Activated T-cell treated with anti-CD3 and anti-CD28 coated beads for 1 hour (primary cell): ENCODE measurements at places on chromosomes 13 and 19.
A peak's percentile ranks its signal among the peaks of the same experiment; 100 is the strongest.

GRCh38 chr13:110340812-110341444, 33.8 kb downstream of the COL4A2 start:
- DNase-seq, result peak; percentile 46

DNA sequence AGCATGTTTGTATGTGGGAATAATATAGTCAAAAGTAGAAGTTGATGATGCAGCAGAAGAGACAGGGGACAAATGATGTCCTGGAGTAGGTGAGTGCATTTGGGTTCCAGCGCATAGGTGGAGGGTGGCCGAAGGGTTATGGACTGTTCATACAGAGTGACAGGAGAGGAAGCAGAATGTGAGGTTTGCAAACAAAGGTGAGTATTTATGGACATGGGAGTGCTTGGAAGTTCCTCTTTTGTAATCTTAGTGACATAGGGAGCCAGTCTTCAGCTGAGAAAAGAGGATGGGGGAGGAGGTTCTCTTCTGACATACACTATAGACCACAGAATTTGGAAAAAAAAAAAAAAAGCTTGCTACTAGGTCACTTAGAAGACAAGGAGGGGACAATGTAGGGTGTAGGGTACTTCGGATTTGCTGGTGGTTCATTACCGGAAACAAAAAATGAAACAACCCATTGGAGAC, 331.6 kb downstream of the DLEU7 start:
- no peak for DNase-seq

DNA sequence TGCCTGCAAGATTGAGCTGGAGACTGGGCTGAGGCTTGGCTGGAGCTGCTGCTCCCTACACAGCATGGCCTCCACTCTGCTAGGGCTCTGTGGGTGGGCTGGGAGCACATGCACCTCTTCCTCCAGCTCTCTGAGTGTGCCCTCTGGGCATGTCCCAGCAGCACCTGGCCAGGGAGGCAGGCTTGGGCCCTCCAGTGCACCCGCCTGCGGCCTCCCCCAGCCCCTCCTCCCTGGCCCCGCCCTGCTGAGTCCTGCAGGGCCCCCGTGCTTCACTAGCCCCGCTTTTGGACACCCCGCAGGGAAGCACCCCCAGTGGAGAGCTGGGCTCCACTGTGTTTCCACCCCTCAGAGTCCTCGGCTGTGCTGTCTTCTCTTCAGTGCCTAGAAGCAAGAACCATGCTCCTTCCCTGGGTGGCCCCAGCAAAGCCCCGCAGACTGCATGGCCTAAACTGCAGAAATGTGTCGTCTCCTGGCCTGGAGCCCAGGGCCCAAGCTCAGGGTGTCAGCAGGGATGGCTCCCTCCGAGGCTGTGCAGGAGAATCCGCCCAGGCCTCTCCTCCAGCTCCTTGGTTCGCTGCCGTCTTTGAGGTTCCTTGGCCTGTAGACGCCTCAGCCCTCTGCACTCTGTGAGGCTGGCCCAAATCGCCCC, 5.0 kb upstream of the TEX29 start:
- no peak for DNase-seq

DNA sequence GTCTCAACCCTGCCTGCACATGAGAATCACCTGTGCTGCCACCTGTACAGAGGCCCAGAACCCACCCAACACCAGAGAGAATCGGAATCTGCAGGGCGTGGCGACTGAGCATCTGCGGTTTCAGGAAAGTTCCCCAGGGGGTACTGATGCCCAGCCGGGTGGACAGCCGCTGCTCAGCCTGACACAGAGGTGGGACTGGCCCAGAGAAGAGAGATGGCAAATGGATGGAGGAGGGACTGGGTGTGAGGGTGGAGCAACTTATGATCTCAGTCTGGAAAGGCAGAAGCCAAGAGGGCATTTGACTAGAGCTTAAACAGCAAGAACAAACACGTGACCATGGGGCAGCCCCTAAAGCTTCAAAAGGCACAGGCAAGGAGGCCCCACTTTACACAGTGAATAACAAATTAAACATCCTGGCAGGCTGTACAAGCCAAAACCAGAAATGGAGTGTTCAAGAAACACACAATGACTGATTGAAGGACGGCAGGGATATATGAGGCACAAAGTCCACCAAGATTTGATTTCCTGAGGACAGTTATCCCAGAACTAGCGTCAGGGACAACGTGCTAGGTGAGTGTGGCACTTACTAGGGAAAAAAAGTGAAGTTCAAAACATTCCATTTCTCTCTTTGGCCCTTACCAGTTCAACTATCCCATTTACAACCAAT, 3.1 kb downstream of the RANBP3 start:
- no peak for DNase-seq

- no peak for DNase-seq
Measured at GRCh38 chr19:15280048-15280725, 47.9 kb upstream of the EPHX3 start.

DNA sequence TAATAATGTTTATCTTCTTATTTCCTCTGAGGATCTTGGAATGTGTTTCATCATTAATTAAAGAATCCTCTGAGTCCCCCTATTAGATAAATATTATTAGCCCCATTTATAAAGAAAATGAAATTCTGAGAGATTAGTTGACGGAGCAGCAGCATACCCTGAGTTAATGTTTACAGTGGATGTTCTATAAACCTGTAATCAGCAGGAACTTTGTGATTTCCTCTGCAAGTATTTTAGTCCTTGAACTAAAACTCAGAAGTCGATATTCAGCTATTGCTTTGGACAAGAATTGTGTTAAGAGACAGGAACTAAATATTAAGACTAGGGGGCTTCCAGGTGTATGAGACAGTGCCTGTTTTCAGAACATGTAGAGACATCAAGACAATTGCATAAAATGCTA, 243.3 kb downstream of the DCT start:
- DNase-seq, result no peak

DNA sequence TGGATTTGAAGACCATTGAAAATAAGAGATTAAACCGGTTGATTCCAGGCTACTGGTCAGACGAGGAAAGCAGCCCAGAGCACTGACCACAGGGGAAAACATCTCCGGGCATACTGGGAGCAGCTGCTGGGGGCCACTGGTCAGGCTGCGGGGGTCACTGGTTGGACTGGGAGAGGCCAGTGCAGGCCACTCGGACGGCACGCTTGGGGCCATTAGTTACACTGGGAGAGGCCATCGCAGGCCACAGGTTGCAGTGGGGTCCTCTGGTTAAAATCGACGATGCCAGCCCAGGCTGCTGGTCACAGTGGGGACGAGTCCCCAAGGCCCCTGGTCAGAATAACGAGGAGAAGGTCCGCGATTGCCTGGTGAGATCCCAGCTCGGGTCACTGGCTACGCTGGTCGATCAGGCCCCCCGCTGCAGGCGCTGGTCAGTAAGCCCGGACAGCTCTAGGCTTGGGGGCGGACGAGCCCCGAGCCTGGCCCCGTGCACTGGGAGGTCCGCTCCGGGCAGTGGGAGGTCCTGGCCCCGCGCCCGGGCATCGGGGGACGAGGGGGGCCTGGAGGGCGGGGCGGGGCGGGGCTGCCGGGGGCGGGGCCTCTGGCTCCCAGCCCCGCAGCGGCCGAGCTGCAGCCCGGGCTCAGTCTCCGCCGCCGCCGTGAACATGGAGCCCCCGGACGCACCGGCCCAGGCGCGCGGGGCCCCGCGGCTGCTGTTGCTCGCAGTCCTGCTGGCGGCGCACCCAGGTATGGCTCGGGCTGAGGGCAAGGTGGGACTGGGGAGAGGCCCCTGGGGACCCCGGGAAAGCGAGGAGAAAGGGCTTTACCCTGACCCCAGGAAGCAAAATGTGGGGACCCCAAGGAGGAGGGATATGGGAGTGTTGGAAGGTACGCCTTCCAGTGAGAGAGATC, at the start of gene BCAM:
Gene BCAM, plus strand, starts transcription at position 641 of the 909 bp plus-strand sequence. Its CDS starts 22 bp downstream, at position 663.
- no peak for DNase-seq

GRCh38 chr13:114167426-114167825, 11.6 kb upstream of the CFAP97D2 start:
- DNase-seq, result no peak

- no peak for DNase-seq
Measured at GRCh38 chr13:111911754-111912452, 155.0 kb upstream of the SOX1 start.

GRCh38 chr13:88257706-88258105, 586.5 kb downstream of the SLITRK5 start:
- DNase-seq, result no peak

DNA sequence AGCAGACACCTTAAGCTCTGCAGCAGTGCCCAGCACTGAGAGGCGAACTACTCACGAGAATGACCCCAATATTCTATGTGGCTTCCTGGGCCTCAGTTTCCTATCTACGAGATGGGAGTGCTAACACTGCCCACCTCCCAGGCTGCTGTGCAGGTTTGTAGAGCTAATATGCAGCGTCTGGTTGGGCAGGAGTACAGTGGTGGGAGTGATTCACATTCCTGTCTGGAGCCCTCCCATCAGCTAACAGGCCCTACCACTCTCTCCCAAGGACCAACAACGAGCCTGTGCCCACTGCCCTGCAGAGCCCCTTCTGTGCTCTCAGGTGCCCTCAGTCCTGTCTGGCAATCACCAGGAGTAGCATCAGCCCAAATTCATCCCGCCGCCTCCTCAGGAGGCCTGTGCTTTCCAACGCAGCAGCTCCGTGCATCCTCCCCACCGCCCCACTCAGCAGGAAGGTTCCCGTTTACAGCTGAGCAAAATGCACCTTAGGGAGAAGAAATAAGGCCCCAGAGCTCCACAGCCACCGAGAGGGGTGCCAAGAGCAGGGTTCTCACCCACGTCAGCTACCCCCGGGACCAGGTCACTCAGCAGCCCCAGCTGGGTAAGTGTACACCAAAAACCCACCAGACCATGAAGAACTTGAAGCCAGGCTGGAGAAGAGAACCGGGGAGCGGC, 6.6 kb downstream of the AKT2 start:
- no peak for DNase-seq

DNA sequence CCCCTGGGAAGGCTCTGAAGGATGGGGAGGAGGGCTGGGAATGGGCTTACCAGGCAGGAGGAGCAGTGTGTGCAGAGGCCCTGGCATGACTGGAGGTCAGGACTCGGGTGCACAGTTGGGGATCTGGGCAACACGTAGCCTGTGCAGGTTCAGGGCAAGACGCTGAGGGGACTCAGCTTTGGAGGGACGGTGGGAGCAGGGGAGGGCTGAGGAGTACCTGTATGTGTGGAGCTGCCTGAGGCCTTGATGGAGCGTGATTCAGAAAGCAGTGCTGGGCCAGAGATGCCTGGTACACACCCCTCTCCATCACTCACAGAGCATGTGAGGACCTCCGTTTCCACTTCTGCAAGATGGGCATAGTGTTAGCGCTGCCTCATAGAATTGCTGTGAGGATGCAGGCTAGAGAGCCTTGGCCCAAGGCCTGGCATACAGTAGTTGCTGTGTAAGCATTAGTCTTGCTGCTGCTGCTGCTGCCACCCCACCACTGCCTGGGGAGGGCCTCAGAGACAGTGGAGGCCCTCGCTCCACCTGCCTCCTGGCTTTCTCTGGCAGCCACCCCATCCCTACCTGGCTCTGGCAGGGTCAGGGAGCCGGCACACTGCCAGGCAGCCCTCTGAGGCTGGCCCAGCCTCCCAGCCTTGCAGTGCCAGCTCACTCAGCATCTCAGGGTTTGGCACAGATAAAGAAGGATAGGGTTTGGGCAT, 2.4 kb downstream of the PAK4 start:
- no peak for DNase-seq

- DNase-seq, result no peak
Measured at GRCh38 chr13:51771418-51772104, 32.4 kb downstream of the DHRS12 start.

DNA sequence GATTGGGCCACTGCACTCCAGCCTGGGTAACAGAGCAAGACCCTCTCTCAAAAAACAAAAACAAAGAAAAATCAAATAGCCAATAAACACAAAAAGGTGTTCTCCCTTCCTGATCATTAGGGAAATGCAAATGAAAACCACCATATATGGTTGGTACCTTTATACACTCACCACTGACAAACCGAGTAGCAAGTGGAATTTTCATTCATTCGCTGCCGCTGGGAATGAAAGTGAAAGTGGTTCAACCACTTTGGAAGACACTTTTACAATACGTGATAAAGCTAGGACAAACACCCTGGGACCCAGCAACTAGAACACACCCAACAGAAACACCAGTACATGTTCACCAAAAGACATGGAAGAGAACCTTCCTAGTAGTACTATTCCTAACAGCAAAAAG, 21.0 kb downstream of the GRIK5 start:
- DNase-seq, result no peak

DNA sequence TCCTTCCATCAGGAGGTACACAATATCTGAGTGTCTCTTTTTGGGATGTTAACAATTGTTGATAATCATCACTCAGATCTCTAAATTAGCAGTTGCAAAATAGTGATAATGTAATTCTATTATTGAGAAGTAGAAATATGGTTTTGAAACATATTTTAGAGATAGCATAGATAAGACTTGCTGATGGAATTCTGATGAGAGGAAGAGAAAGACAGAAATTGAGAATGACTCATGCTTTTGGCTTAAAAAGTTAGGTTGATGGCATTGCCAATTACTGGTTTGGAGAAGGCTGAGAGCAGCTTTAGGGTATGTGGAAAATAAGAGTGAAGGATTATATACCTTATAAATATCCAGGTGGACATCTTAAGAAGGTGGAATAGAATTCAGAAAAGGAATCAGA, 106.4 kb upstream of the EDNRB start:
- DNase-seq, result no peak

GRCh38 chr13:52446265-52446664, 4.2 kb downstream of the VPS36 start:
- no peak for DNase-seq

DNA sequence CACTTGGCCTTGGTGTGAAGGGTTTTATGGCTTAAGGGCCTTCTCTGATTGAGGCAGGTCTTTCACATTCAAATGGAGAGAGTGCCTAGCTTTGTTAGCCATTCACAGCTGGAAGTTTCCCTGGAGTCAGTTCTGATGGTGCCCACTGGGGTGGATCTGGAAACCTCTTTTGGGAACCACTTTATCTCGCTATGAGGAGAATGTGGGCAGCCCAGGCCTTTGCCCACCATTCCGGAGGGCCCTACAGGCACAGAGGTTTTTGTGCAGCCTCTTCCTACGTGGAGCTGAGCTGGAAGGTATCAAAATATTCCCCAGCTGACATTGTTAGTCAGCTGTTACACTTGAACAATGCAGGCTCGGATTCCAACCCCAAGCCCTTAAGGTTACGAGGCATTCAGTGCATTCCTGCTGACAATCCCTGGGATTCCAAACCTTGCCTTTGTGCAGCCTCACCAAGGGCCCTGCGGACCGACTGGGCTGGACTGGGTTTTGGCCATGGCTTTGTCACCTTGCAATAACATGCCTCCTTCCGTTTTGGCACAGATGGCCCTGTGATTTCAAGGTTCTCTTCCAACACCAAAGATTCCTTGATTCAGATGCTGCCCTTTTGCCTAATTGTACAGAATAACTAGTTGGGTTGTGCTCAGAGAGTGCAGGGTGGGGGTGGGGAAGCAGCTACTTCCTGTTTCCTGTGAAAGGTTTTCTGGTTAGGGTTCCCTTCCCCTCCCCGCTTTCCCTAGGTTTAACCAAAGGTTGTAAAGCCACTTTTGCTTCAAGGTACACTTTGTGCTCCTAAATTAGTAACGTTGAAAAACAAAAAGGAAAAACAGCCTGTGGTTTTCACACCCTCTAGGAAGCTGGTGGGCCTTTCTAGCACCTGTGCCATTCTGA, 27.0 kb downstream of the SAE1 start:
- peak; percentile 33 for DNase-seq

- no peak for DNase-seq
Measured at GRCh38 chr19:48967346-48968178, 2.5 kb downstream of the FTL start.

- no peak for DNase-seq
Measured at GRCh38 chr19:10690341-10690781, 10.9 kb upstream of the QTRT1 start.

- no peak for DNase-seq
Measured at GRCh38 chr13:20828539-20829364, 55.0 kb upstream of the EEF1AKMT1 start.
